Astrocyte of the spinal cord (primary cell): ENCODE measurements at places on chromosomes 12 and 14.

GRCh38 chr12:51377099-51377984, 13.9 kb downstream of the GALNT6 start:
- DNase-seq = no peak

- DNase-seq = no peak
Measured at GRCh38 chr14:33745163-33745562, 205.7 kb downstream of the EGLN3 start.

- DNase-seq = no peak
Measured at GRCh38 chr12:70598467-70599193, 38.6 kb downstream of the PTPRB start.

- DNase-seq = no peak
Measured at GRCh38 chr12:88424791-88425730, 155.2 kb downstream of the KITLG start.

DNA sequence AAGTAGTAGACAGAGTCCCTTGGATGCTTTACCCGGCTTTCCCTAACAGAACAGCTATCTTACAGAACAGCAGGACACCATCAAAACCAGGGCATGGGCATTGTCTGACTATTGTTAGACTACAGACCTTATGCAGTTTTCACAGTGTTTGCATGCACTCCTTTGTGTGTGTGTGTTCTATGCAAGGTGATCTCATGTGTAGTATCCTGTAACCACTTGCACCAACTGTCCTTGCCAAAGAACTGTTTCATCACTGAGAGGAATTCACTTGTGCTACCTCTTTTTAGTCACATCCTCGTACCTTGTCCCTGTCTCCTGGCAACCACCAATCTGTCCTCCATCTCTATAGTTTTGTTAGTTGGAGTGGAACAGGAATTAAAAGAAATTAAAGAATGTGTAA, 183.6 kb upstream of the PZP start:
- DNase-seq = no peak

DNA sequence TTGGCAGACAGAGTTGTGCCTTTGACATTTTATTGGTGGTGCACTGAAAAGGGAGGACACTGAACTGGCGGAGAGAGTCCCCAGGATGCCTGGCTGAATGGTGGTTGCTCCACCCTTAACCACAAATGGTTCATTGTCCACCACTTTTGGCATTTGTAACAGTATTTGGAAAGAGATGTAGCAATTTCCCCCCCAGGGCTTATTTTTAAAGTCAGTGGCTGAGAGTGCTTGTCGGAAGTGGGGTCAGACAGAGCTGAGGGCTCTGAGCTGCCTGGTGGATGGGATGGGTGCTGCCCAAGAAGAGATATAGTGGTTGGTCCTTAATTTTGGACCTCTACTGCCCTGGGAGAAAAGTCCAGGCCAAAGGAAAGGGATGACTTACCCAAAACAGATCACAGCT, 31.5 kb upstream of the FGF6 start:
- DNase-seq = no peak

DNA sequence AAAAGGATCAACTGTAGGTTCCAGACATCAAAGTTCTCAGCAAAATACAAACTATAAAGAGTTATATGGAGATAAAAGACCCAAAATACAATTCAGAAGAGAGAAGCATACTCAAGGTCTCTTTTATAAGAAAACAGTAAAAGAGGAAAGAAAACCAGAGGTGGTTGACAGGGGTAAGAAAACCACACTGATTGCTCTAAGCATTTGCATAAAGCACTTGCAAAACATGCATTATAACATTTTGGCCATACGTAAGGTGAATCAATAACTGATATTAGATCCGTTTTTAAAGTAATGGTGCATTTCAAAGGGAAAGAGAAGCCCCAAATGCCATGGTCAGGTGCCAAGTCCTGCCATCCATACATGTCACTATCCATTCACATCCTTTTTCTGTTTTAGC, 5.9 kb downstream of the DDHD1 start:
- no peak for DNase-seq

DNA sequence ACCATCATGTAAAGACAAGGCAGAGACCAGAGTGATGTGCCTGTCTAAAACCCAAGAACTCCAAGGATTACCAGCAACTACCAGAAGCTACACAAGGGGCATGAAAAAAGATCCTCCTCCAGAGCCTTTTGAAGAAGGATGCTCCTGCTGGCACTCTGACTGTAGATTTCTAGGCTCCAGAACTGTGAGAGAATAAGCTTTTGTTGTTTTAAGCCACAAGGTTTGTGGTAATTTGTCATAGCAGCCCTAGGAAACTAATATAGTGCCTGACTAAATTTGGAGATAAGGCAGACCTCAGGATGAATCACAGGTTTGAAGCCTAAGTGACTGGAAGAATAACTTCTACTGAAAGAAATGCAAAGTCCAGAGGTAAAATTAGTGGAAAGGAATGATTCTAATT, 132.9 kb downstream of the CEP83 start:
- DNase-seq = peak; percentile 73

DNA sequence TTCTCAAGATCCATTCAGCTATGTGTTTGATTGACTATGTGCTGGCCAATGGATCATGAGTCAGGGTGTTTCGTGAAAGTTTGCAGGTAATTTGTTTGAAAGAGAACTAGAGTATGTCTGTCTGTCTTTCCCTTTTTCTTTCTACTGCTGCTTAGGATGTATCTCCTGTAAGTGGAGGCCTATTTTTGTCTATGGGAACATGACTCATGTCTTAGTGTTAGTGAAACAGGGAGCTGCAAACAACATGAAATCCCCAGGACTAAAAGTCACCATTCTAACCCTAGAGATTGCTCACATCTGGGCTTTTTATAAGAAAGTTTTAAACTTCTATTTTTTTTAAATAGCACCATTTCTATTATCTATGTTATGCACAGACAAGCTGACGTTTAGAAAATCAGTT, 333.0 kb downstream of the CCER1 start:
- peak; percentile 41 for DNase-seq

- no peak for DNase-seq
Measured at GRCh38 chr12:111768159-111768895, 1.6 kb downstream of the ALDH2 start.

GRCh38 chr12:1815814-1816729, 4.3 kb upstream of the LRTM2 start:
- no peak for DNase-seq

DNA sequence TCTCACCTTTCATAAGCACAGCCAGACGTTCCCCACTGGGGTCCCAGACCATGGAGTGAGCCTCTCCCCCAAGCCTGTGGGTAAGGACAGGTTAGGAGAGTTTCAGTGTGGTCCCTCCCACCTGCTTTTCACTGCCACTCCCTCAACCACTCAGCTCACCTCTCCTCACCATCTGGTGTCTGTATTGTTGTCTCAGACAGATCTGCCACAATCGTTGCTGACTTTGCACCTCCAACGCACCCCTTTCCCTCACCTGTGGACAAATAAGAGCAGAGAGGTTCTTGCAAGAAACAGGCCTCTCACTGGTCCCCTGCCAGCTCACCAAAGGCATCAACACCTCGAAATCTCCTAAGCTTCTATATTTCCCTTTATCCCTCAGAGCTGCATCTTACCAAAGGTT, 8.8 kb downstream of the MYG1 start:
- DNase-seq = no peak

DNA sequence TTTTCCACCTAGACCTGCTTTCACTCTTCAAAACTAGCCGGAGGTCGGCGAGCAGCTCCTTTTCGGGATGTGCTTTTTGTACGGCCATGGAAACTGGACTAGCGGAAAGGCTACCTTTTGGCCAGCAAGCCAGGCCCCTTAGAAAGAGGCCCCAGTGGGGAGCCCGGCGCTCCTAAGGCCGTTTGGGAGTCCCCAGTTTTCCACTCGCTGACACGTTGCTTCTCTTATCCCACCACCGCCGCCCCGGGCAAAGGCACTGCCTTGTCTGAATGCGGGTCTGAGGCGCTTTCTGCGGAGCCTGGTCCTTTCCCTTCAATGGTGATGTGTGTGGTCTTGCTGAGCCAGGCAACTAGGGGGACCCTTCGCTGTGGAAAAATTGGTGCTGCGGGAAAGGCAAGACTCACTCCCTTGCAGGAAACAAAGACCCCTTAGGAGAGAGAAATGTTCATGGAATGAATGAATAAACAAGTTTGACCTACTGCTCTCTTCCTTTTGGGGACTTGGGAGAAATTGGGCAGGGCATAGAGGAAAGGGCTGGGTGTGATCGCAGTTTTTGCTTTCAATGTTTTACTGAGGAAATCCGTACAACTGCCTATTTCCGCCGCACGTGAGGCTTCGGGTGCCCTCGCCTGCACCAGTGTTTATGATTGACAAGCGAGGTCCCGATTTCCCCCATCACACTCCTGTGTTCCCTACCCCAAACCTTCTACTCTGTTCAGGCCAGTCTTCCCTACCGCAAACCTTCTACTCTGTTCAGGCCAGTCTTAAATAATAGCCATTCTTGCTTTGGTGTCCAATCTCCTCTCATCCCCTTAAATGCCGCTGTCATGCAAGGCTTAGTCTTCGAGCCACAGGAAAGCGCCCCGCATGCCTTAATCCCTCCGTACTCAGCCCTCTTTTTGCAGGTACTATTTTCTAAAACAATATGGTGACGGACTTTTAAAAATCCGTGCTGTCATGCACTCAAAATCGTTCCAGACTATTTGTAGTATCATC, 1.0 kb upstream of the SLC38A2 start:
- peak; percentile 72 for DNase-seq

DNA sequence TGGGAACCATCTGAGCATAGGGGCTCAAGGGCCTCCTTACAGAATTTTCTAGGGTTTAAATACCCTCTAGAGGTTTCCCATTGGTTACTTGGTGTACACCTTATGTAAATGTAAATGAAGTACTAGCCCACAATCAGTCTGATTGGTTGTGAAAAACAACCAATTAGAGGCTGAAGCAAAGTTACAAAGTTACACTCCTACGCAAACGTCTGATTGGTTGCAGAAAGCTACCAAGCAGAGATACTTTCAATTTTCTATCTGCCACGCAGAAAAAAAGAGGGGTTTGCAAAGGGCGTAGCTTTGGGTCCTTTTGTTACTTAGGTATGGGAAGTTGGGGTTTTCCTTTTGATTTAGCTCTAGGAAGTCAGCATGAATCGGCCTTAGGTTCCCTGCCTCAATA, 1.8 kb upstream of the TMEM19 start:
- DNase-seq = no peak

- no peak for DNase-seq
Measured at GRCh38 chr12:131672311-131672940, 38.5 kb upstream of the SFSWAP start.

- peak; percentile 88 for DNase-seq
Measured at GRCh38 chr12:47903151-47903611, 1.6 kb downstream of the VDR start.

DNA sequence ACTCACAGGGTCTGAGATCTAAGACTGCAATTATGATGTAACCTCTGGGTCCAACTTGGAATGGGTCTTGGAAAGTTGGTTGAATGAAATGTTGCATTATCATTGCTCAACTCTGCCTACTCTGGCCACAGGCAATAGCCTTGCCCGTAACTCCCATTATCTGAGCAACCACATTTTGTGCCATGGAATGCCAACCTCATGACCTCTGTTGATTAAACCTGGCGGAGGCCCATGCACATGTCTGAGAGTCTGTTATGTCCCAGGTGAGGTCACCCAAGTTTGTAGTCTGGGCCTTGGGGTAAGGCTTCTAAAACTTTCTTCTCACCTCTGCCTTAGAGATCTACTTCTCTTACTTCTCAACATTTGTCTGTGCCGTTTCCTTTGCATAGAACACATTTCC, 140.9 kb downstream of the TBX5 start:
- no peak for DNase-seq

DNA sequence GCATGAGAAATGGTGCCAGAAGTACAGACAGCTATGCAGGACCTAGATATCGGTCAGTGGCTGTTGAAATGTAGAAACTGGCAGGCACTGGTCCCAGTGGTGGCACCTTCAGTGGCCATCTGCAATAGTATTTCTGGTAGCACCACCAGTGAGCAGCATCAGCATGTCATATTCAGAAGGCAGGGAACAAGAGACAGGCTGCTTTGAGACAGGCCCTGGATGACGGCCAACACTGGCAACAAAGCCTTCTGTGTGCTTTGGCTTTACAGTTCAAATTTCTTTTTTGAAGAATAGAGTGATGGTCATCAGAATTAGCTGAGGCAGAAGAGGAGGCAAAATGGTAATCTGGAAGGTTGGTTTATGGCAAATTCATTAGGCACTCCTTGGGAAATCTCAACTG, 273.4 kb upstream of the SLC16A7 start:
- no peak for DNase-seq

DNA sequence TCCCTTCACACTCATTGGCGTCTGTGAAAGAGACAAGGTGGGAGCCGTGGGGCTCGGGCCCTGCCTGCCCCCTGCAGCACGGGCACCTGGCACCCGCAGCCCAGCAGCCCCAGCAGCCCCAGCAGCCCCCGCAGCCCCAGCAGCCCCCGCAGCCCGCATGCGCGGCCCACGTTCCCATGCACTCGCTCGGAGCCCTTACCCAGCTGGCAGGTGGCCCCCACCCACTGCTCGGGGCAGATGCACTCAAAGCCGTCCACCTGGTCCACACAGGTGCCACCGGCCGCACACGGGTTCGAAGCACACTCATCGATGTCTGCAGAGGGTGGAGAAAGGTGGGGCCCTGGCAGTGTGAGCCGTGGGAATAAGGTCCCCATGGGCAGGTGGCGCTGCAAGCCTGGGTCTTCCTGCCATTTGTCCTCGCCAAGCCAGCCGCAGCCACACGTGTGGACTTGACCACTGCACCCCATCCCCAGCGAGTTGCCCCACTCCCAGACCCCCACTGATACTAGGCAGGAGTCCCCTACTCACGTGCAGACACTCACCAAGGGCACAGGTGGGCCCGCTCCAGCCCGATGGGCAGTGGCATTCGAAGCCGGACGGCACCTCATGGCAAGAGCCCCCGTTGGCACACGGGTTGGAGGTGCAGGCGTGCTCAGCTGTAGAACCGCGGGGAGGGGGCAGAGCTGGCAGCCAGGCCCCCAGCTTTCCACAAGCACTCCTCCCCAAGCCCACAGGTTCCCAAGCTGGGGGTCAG, 17.3 kb downstream of the JAG2 start:
- no peak for DNase-seq

- DNase-seq = peak; percentile 52
Measured at GRCh38 chr12:2052826-2053678, at the start of gene CACNA1C. Gene CACNA1C (plus strand): TSS chr12:2052987. CDS start chr12:2053563, 576 bp downstream.

DNA sequence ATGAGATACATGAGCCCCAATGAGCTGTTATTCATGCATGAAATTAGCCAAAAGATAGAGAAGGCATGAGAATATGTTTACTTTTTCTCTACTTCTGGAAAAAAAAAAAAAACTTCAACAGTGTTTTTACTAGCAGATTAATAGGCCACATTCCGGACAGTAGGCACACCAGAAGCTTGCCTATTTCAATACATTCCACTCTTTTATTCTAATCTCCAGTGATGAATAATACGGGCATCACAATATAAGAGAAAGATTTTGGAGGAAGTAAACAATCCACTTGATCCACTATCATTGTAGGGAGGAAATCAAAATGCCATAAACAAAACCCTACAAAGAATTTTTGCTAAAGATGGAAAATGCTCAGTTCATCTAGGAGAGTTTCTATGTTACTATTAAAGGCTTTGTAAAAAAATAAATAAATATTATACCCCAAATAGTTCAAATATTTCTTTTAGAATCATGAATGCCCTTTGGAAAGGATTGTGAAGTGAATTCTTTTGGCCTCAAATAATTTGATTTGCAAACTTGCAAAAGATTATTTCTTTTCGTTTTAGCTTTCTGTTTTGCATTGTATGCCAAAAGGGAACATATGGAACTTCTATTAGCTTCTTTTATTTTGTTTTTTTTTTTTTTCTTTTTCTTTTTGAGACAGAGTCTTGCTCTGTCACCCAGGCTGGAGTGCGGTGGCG, 232.6 kb downstream of the EPS8 start:
- no peak for DNase-seq

GRCh38 chr12:131102493-131102931, 148.8 kb downstream of the ADGRD1 start:
- DNase-seq = no peak
